Thoracic aorta (tissue), 2 donors: ENCODE measurements at places on chromosomes 6 and 20. TPM values are rescaled to one million over a fixed set of nuclear protein-coding genes. Genes with fewer than 3 reads are reported as not detected.

- no peak for DNase-seq
These were observed 48.3 kb downstream of the AHI1 start for GRCh38 chr6:135449246-135449645.

GRCh38 chr6:3026791-3027626 lies 27.3 kb downstream of the NQO2 start:
- DNase-seq, result no peak

- DNase-seq, result no peak
These were observed 248.7 kb downstream of the C6orf118 start for GRCh38 chr6:165060720-165061119.

DNA sequence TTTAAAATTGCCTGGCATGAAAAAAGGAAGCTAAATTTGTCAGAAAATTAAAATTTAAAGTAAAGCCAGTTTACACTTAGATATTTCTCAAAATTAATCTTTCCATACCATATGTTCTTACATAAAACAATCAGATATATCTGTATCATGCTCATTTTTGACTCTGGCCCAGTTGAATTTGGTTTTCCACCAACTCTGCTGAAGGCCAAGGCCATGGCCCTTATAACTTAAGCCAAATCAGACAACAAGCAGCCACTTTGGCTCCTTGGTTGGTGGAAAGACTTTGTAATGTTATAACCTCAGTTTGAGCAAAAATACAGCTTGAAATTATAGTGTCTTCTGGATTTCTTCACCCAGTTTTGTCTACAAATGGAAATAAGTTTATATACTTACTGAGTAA lies 97.3 kb downstream of the CENPW start:
- no peak for DNase-seq

GRCh38 chr20:54792688-54793087 lies 317.3 kb downstream of the DOK5 start:
- DNase-seq, result no peak

GRCh38 chr6:47674673-47675072 lies 23.7 kb upstream of the ADGRF4 start:
- DNase-seq, result no peak

- no peak for DNase-seq
These were observed 195.1 kb upstream of the CITED2 start for GRCh38 chr6:139569566-139569965.

GRCh38 chr6:132279592-132280139 lies 121.6 kb downstream of the MOXD1 start:
- DNase-seq, result peak; percentile 15

GRCh38 chr6:164401871-164402270 lies 907.5 kb downstream of the C6orf118 start:
- no peak for DNase-seq

- DNase-seq, result no peak
These were observed 711.1 kb downstream of the EPHA7 start for GRCh38 chr6:92708270-92708669.

GRCh38 chr6:117167520-117168271 lies 97.7 kb upstream of the VGLL2 start:
- DNase-seq, result no peak

- no peak for DNase-seq
These were observed 8.2 kb downstream of the ADISSP start for GRCh38 chr20:3759316-3759823.

DNA sequence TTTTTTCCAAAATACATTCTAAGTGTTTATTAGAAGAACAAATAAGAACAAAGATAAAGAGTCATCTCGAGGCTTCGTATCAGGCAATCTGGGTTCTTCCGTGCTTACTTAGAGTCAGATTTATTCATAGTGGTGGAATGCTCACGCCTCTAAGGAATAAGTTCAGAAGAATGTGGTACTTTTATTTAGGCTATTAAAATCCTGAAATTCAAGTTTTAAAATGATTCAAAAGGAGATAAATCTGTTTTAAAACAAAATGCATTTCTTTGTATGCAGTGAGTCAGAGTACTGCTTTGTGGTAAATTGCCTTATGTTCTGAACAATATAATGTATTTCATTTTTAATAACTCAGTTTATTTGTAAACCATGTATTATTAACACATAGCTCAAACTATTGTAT lies 89.1 kb downstream of the FUT9 start:
- DNase-seq, result no peak

- no peak for DNase-seq
These were observed 151.1 kb upstream of the HCRTR2 start for GRCh38 chr6:55023230-55023629.

- no peak for DNase-seq
These were observed 89.0 kb upstream of the CEP85L start for GRCh38 chr6:118740372-118740771.

DNA sequence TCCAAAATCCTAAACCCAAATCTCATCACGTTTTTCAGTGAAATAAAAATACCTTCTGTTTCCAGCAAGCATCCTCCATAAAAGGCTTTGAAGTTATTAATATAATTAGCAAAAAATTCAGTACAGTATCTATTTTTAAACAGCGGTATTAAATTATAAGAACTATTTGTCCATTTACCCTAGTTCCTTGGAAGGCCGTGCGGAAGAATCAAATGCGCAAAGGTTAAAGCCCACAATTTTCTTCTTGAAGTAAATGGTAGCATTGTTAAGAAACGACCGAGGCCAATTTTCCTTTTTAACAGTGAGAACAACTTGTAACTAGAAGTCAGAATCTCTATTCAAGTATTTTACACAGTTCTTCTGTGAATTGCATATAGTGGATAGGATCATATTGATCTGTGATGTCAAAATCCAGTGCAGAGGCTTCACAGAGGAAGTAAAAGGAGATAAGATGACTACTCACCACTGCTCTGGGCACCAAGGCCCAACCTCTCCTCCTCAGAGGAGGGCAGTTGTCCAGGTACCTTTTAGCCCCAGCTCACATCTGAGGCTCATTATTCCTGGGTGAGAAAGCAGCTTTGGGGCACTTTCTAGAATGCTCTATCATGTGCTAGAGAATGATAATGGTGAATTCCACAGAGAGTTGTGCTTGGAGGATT lies 36.3 kb downstream of the TNFAIP3 start:
- no peak for DNase-seq

GRCh38 chr20:44732327-44732726 lies 13.3 kb upstream of the KCNK15 start:
- no peak for DNase-seq

DNA sequence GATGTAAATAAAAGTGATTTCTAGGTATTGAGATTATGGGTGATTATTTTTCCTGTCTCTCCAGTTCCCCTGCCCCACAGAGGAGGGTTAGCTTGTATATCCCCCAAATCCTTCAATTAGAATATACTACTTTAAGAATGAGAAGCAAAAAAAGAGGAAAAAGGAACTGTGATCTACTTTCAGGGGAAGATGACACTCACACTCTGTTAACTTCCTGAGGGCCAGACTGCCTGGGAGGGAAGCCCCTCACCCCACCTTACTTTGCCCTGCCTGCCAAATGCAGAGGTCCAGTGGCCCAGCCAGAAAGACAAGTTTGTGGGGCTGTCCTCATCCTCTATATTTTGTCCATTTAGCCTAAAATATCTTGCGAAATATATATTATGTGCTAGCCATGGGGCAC lies 9.2 kb upstream of the LY86 start:
- DNase-seq, result no peak

DNA sequence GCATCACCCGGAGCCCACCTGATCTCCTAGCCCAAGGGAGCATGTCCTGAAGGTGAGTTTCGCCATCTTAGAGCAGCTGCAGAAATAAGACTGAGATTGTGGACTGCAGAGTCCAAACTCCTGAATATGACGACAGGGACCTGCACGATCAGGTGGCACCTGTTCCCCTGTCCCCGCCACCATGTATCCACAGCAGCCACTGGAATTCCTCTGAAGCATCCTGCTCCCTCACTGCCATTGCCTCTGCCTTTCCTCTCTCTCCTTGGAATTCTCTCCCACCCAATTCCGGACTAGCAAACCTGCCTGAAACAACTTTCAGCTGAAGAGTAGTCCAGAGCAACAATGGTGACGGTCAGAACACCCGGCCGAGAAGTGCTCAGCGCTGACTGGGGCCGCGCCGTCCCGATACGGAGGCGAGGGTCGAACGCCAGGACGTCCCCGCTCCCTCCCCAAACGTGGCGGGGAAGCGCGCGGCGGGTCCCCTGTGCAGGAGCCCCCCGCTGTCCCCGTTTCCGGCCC lies 694 bp upstream of the FAM120B start:
- no peak for DNase-seq

DNA sequence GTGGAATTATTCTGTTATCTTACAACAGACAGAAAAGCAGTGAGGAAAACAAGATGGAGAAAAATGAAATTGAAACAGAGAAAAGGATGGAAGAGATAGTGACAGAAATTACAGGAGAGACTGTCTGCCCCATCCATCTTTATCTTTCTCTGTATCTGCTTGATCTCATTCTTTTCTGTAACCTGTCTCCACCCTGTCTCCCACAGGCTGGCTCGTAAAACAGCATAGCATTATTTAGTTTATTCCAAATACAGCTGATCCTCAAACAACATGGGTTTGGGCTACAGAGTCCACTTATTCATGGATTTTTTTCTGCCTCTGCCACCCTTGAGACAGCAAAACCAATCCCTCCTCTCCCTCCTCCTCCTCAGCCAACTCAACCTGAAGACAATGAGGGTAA lies 482.3 kb upstream of the JARID2 start:
- DNase-seq, result no peak

- DNase-seq, result no peak
These were observed 53.9 kb upstream of the STXBP5 start for GRCh38 chr6:147150293-147150692.

DNA sequence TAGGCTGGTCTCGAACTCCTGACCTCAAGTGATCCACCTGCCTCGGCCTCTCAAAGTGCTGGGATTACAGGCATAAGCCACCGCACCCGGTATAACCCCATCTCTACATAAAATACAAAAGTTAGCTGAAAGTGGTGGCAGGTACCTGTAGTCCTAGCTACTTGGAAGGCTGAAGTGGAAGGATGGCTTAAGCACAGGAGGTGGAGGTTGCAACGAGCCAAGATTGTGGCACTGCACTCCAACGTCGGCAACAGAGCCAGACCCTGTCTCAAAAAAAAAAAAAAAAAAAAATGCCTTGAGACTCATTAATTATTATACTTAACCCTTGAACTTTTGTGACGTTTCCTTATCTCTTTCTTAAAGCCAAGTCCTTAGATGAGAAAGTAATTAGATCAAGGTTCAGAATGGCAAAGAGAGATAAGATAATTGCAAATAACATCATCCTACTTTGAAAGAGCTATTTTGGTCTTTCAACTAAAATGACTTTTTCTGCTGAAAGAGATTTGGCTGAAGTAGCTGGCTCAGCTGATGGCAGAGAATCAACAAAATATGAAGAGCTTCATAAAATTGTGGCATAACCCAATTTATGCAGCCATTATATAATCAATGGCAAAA lies 4.7 kb upstream of the SHLD1 start:
- no peak for DNase-seq

DNA sequence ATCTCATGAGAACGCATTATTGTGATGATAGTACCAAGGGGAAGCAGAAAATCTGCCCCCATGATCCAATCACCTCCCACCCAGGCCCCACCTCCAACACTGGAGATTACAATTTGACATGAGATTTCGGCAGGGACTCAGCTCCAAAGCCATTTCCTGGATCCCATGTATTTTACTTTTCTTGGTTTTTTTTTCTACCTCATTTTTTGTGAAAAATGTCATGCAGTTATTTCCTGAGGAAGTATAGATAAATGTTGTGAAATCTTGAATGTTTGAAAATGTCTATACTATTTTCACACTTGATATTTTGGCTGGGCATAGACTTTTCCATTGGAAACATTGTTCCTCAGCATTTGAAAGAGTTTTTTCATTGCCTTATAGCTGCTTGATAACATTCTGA lies 9.1 kb upstream of the BRPF3 start:
- DNase-seq, result no peak

- DNase-seq, result no peak
These were observed 26.2 kb upstream of the ENPP4 start for GRCh38 chr6:46103441-46104115.

DNA sequence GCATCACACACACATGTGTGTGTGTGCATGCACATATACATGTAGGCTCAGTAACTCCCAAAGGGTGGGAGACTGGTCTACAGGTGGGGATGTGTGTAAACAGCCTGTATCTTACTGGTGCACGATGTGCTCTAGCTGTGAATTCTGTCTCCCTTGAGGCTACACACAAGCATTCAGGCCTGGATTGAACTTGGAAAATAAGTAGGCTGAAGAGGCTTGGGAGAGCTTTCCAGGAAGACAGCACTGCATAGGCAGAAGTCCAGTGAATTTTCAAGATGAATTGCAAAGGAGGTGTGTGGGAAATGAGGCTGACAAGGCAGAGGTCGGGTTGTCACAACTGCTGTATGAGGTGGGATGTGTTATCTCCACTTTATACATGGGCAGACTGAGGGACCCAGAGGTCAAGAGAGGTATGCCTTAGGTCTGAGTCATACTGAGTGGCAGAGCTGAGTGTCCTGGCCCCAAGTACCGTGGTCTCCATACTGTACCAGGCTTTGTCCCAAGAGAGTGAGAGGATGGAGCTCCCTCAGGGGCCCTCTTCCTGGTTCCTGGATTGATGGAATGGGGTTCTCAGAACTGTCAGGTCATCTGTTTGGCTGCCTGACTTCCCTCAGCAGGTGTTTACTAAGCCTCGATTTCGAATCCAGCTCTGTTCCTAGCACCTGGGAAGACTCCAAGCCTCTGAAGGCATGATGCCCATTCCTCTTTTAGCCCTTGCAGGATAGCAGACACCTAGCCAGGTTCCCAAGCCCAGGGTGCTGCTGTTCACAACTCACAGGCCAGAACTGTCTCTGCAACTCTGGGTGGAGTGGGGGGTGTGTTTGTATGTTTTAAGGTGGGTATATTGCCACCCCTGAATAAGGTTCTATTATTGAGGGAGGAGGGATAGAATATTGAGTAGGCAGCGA lies 14.4 kb downstream of the SNPH start:
- DNase-seq, result no peak

GRCh38 chr6:52297433-52297832 lies 12.9 kb upstream of the MCM3 start:
- no peak for DNase-seq

The SPATA2 gene
- 3.9 TPM for total RNA-seq

The ACTL10 gene
- total RNA-seq, result 3.1 TPM

The FAM229B gene
- 23.7 TPM for total RNA-seq

The FAM83D gene
- 5.7 TPM for total RNA-seq

The TAGAP gene
- 6.2 TPM for total RNA-seq

The ZSCAN23 gene
- total RNA-seq, result 1.6 TPM

The OR2H1 gene
- not detected for total RNA-seq

The KCNB1 gene
- 1.4 TPM for total RNA-seq

The LY6G6F gene
- not detected for total RNA-seq

The ZBTB46 gene
- total RNA-seq, result 9.9 TPM

The ENPP5 gene
- total RNA-seq, result 9.4 TPM

The SIRPB2 gene
- 11.0 TPM for total RNA-seq

The NR2E1 gene
- not detected for total RNA-seq

The TREM2 gene
- total RNA-seq, result 9.8 TPM

The TFAP2C gene
- total RNA-seq, result 0.49 TPM

The OXT gene
- not detected for total RNA-seq

The TMEM74B gene
- total RNA-seq, result not detected

The SLC2A10 gene
- total RNA-seq, result 49.0 TPM

The CAGE1 gene
- total RNA-seq, result not detected

The TAAR8 gene
- not detected for total RNA-seq

The PEX3 gene
- 11.4 TPM for total RNA-seq
